ENCODE measurements at places on chromosomes 13 and 19.

GRCh38 chr13:99926014-99926731 lies 45.4 kb downstream of the ZIC5 start:
- DNase-seq: no peak

GRCh38 chr19:14349426-14349825 lies 31.8 kb upstream of the ADGRE5 start:
- no peak for DNase-seq

DNA sequence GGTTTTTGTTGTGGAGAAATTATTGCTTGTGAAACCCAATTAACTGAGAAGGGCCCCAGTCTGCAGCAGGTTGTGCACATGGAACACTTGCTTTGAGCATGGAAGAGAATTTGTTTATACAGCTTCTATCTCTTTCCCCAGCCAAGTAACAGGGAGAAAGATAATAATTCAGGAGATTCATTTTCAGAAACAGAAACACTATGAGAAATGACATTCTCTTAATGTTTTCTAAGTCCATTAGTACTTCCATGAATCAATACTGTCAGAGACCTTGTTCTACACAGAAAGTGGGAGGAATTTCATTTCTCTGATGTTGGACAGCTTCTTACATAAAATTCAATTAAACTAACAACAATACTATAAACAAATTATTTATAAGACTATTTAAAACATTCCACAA lies 446.3 kb downstream of the KLF12 start:
- DNase-seq: no peak

GRCh38 chr13:41919031-41919740 lies 41.7 kb downstream of the VWA8 start:
- no peak for DNase-seq
